ENCODE measurements at places on chromosomes 5 and 9.

DNA sequence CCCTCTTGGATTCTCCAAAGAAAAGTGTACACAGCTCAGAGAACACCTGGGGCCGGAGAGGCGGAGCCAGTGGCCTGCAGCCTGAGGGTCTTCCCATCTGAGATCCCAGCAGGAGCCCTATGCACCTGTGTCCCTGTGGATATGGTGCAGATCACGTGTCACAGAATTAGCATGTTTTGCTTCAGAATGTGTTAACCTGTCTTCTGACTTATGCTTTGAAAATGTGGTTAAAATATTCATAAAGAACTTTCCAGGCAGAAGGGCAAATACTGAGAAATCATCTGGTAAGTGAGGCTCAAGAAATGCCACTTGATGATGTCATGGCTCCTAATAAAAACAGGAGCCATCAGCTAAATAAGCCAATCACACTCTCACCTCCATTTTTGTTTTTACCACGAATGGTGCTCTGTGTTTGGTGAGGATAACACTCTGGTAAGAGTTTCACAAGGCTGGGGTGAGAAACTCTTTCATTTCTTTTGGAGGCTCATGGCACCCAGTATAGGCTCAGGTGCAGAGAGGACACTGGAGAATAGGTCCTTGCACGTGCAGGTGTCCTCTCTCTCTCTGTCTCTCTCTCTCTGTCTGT, 279.8 kb downstream of the FSTL4 start:
- DNase-seq, result no peak

DNA sequence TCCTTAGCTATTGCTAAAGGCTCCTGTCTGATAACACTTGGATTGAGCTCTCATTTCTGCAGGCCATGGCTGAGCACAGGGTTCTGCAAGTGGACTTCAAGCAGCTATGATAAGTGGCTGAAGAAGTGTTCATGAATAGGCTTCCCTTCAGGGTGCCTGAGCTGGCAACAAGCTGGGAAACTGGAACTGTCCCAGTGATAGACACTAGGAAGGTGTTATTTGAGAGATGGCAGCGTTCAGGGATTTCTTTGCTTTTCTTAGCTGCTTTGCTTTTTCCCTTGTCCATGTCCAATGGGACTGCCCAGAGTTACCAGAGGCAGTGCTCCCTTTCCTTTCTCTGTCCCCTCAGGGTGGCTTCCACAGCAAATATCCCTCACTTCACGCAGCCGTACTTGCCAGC, 75.8 kb downstream of the INIP start:
- no peak for DNase-seq

DNA sequence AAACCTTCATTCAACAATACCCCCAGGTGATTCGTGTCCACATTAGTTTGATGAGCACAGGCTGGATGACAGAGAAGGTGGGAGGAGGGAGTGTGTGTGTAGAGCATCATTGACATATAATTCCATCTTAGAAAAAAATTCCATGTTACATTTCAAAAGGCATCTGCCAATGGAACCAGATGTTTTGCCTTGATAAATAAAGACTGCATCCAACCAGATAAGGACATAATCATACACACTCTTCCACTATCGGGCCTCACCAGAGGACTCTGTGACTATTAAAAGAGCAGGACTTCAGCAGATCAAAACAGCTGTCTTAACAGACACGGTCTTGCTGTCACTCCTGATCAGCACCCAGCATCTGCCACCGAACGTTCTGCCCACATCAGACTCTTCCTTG, 96.4 kb upstream of the SPIN1 start:
- no peak for DNase-seq

DNA sequence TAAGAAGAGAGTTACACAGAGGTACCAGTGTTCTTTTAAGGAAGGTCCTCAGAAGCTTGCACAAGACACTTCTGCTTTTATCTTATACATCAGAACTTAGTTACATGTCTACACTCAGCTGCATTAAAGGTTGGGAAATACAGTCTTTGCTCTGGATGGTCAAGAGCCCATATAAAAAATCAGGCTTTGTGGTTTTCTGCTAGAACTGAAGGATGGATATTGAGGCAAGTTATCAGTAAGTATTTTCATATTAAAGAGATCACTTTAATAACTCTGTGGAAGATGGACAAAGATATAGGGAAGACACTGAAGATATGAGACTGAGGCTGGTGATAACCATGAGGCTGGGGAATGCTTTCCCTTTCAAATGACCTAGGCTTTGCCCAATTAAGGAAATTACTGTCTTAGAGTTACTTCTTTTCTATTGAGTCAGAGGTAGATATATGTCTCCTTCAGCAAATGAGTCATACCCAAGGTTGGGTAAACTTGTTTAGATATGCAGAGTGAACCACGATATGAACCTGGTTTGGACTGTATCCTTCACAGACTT, 87.0 kb upstream of the TNC start:
- DNase-seq, result peak; percentile 97

DNA sequence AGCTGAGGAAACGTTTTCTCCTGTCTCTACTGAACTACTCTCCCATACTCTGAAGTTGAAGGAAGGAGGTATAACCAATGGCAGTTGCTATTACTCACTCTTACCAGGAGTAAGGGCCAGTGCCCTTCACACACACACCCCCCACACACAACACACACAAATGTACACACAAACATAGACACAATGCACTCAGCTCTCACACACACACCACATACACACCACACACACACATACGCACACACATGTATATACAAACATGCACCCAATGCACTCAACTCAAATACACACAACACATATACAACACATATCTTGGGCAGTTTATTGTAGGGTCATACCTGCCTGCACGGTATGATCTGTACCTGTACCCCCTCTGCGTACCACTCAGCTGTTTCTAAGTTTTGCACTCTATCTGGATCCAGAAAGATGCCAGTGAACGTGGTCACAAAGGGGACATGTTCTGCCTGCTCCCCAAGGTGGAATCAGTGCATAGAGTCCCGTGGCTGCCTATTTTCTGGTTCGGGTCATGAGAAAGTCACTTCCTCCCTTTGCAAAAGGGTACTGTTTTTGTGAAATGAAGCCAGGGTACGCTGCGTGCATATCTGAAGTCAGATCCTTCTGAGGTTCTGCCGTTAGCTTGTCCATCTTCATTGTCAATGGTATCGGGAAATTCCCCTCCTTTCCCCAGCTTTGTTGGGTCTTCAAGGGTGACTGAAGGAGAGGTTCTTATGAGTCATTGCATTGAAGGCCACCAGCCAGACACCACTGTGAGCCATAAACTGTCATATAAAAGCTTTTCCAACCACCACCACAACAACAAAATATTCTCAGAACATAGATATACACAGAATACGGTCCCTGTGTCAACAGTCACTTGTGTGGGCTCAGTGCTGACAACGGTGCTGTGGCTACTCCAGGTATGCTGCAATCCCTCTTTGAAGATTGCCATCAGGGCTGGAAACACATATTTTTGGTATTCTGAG, 131.9 kb downstream of the UGCG start:
- DNase-seq, result no peak

DNA sequence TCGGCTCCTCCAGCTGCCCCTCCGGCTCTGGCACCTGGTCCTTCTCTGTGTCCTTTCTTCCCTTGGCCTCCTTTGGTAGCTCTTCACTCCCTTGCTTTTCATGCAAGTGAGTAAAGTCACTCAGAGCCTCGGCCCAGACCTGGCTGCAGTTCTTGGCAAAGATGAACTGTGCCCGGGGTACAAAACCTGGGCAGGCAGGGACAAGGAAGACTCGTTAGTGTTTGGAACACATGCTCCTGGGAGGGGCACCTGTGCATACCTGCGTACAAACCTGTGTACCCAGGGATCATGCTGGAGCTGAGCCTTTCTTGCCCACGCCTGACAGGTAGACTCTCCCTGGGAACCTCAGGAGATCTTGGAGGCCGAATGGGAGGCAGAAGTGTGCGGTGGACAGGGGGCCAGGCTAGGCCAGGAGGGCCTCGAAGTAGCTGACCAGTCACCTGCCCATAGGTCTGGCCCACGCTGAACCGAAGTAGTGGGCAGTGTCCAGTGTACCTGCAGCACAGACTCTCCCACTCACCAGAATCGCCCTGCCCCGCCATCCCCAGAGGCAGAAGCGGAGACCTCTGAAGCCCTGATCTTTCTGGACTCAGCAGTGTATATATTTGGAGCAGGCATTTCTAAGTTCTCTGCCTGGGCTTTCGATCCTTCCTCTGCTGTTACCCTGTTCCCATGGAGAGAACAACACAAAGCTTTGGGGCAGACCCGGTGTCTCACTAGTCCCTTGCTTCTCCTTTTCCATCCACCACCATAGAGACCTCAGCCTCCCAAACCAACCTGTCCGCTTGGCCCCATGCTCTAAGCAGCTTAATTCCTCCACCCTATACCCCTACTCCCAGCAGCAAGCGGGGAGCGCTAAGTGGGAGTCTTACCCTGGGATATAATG, 41.9 kb upstream of the TESK1 start:
- no peak for DNase-seq

- no peak for DNase-seq
Observed at GRCh38 chr5:172505845-172506244, 51.5 kb upstream of the SH3PXD2B start.

- peak; percentile 5 for DNase-seq
Observed at GRCh38 chr9:34957492-34958410, at the start of gene PHF24. Gene PHF24, plus strand, starts transcription at chr9:34958285. Its CDS starts 13,014 bp downstream, at chr9:34971299.

GRCh38 chr5:117759849-117760499, 1185.4 kb upstream of the SEMA6A start:
- no peak for DNase-seq

GRCh38 chr5:98796197-98796972, 22.9 kb downstream of the RGMB start:
- DNase-seq, result peak; percentile 75

DNA sequence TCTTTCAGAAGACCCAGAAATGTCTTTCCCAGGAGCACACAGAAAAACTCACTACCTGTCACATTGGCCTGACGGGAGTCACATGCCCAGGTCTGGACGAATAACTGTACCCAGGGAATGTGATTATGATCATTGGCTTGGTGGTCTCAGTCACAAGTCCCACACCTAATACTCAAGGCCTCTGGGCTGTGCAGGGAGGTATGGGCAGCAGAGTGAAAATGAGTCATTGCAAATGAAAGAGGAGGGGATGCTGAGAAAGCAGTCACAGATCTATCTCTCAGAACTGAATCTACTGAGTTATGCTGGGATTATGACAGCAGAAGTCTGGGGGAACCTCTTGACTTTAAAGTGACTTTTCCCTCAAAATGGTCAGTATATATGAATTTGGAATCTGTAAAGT, 36.9 kb downstream of the SGCD start:
- DNase-seq, result no peak

DNA sequence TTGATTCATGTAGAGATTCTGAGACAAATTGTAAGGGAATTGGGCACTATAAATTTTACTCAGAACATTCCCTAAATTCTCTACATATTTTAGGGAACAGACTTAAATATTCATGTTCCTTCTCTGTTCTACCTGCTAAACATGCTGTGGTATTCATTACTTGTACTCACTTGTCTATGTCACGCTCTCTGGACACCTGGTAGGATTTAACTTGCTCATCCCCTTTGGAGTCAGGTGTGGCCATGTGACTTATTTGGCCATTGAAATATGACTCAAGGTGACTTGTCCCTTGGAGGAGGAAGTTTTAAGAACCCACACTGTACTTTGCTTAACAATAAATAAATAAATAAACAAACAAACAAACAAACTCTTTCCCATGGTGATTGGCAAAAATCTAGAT, 2258.8 kb upstream of the WWC1 start:
- DNase-seq, result no peak

- no peak for DNase-seq
Observed at GRCh38 chr5:151318850-151319732, 15.5 kb upstream of the SLC36A3 start.

DNA sequence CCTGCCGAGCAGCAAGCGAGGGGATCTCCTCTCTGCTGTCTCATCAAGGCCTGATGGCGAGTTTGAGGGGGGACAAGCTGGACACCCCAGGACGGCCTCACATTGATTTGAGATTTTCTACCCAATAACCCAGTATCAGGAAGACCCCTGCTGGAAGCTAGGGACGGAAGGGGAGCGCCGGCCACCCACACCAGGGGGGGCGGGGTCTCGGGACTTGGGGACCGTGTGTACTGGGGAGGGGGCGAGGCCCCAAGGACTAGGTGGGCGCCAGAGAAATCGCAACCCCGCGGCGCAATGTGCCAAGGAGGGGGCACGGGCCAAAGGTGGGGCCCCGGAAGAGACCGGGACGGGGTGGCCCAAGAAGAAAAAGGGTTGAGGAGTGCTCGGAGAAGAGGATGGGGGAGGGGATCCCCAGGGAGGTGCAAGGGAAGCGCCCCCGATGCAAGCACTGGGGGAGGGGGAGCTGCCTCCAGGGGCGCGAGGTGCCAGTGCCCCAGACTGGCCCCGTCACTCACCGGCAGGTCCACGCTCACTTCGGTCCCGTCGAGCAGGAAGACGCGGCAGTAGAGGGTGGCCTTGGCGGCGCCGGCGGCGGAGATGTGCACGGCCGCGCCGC, 1.1 kb downstream of the EPB41L4B start:
- no peak for DNase-seq

DNA sequence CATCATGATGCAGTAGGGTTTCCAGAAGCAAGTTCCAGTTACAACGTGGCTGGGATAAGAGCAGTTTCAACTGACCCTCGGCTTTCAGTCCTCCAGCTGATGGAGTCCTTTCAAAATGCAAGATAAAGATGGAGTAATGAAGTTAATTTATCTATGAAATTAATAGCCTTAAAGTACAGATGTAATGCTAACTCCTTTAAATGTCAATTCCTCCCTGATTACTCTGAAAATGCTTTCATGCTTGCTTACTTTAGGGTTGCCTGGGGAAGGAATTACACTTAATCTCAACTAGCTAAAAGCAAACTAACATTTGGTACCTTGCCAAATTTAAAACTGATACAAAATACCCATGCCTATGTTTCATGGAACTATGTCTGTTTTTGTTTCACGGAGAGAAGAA, 178.4 kb downstream of the KIAA0825 start:
- DNase-seq, result no peak

DNA sequence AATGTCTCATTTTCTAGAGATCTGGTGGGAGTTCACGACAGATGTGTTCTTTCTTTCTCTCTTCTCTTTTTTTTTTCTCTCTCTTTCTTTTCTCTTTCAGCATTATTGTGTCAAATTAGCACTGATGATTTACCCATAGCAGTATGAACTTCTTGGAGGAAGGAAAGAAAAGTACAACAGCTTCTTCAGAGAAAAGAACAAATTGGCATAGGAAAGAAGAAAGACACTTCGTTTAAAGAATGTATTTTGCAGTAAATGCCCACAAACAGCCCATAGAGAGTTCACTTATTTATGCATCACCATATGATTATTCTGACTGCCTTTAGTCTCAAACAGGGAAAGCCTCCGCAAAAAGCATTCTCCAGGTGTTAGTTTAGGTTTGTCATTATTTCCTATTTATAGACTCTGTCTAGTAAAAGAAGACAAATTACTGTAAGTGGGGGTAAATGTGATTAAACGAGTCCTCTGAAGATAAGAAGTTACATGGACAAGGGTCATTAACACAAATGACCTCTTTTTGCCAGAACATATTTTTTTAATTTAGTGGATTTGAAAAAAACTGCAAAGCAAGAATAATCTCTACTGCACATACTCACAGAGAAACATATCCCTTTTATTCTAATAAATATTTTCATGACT, 68.0 kb downstream of the POU5F2 start:
- DNase-seq, result no peak

- DNase-seq, result no peak
Observed at GRCh38 chr5:148839960-148840359, 13.5 kb downstream of the ADRB2 start.

Data from fibroblast of skin of abdomen (primary cell).